ENCODE measurements at places on chromosomes 13 and 19.

GRCh38 chr19:4456843-4457653 is 546 bp downstream of the UBXN6 start:
- DNase-seq = peak; percentile 75

DNA sequence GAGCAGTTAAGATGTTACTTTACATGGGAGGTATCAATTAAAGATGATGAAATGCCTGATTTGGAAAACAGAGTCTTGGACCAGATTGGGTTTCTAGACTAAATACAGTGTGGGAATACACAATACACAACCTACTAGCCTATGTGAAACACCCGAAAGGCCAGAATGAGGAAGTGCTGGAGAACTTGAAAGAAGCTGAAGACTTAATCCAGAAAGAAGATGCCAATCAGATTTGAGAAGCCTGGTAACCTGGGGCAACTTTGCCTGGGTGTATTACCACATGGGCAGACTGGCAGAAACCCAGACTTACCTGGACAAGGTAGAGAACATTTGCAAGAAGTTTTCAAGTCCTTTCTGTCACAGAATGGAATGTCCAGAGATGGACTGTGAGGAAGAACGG is 43.2 kb downstream of the N4BP2L1 start:
- DNase-seq = no peak

GRCh38 chr19:29217616-29218015 is 4.7 kb upstream of the UQCRFS1 start:
- DNase-seq = no peak

DNA sequence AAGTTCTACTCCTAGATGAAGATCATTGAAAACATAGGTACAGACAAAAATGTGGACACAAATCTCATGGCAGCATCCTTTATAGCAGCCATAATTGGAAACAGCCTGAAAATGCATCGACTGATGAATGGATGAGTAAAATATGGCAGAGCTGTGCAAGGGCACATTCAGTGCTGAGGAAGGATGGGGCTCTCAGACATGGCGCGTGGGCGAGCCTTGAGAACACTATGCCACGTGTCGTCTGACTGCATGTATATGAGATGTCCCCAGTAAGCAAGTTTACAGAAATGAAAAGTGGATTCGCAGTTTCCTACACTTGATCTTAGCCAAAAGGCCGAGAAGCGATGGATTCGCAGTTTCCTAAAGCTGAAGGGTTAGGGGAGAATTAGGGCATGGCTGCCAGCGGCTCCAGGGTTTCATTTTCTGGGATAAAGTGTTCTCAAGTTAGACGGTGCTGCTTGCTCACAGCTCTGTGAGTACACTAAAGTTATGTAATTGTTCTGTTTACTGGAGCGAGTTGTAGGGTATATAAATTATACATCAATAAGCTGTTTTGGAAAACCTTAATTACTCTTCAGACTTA is 78.0 kb downstream of the RAB20 start:
- no peak for DNase-seq

GRCh38 chr19:31349160-31349881 is at the start of gene TSHZ3:
TSHZ3 (minus strand) TSS chr19:31349436; CDS start chr19:31349219, 217 bp downstream.
- DNase-seq = peak; percentile 70

DNA sequence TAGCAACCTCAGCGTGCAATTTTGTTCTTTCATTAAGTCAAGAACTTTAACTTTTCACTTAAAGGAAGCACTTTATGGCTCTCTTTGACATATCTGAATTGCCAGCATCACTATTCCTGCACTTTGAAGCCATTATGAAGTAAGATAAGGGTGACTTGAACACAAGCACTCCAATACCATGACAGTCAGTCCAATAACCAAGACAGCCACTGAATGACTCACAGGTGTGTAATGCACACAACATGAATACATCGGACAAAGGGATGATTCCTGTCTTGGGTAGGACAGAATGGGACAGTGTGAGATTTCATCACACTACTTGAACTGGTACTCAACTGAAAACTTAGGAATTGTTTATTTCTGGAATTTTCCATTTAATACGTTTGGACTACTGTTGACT is 233.7 kb upstream of the IPO5 start:
- no peak for DNase-seq

DNA sequence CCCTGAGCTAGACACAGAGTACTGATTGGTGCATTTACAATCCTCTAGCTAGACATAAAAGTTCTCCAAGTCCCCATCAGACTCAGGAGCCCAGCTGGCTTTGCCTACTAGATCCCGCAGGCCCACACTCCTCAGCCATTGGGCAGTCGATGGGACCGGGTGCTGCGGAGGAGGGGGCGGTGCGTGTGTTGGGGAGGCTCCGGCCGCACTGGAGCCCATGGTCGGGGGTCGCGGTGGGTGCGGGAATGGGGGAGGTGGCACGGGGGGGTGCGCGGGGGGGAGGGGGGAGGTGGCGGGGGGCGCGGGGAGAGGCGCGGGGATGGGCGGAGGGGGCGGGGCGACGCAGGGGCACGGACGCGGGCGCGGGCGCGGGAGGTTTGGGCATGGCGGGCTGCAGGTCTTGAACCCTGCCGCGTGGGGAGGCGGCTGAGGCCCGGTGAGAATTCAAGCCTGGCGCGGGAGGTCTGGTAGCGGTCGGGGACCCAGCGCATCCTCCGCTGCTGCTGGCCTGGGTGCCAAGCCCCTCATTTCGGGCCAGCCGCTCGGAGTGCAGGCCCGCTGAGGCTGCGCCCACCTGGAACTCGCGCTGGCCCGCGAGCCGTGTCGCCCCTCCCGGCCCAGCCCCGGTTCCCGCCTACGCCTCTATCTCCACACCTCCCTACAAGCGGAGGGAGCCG is 674.1 kb downstream of the SLITRK5 start:
- no peak for DNase-seq

DNA sequence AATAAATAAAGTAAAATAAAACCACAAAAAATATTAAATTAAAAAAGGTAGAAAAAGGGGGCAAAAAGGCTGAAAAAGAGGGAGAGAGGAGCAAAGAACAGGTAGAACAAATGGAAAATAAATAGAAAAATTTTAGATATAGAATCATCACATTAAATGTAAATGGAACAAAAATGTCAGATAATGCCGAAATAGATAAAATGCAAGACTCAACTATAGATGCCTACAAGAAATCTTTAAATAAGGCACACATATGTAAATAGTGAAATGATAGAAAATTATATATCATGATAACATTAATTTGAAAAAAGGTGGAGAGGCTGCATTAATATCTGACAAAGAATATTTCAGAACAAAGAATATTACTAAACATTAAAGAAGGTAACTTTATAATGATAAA is 477.1 kb upstream of the SPRY2 start:
- DNase-seq = no peak

DNA sequence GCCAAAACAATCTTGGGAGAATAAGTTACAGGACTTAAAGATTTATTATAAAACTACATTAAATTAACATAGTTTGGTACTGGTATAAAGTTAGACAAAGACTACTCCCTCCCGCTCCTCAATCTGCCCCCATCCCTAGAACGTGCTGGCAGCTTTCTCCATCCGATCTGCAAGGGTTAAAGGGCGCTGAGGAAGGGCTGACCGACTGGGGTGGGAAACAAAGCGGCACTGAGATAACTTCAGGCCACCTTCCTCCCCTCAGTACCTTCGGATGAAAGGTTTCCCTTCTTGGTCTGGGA is 790 bp upstream of the SUGT1 start:
- DNase-seq = no peak

- DNase-seq = no peak
These were observed 49.9 kb downstream of the KCTD12 start for GRCh38 chr13:76836311-76836710.

DNA sequence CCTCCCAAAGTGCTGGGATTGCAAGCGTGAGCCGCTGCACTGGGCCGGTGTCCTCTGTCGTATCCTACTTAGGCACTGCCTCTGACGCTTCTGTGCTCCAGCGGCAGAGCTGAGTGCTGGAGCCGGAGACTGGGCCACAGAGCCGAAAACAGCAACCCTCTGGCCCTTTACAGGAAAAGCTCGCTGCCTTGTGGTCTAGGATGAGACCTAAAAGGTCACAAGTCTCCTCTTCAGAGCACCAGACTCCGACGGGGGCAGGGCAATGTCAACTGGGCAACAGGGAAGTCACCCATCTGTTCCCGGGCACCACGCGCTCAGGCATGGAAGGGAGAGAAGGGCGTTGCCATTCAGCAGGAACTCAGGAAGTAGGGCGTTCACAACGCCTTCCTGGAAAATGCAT is 91.7 kb downstream of the GADD45B start:
- DNase-seq = no peak

DNA sequence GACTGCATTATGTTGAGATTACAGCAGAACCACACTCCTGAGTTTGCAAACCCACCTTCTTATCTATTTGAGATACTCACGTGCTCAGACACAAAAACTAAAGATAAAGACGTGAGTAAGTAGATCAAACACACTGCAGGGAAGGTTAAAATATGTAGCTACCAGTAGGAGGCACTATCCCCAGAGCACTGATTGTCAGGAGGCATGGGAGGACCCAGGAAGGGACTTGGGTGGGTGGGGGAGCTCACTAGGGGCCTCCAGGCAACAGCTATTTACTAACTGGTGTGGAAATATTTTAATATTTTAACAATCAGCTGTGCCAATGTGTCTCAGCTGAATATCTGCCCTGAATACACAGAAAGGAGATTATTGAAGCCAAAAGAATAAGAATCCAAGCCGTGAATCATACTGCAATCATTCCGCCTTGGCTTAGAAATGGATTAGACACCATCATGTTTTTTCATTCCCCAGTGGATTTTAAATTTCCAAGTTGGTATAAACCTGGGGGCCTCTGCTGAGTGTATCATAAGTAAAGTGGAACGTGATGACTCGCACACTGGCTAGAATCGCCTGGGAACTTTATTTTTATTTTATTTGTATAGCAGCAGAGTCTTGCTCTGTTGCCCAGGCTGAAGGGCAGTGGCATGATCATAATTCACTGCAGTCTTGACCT is 73.2 kb upstream of the CACNA1A start:
- DNase-seq = no peak

GRCh38 chr19:47608969-47609905 is at the start of gene BICRA:
BICRA (plus strand) TSS chr19:47609134; CDS start chr19:47673575, 64,441 bp downstream.
- peak; percentile 72 for DNase-seq

- DNase-seq = no peak
These were observed 5.8 kb downstream of the PPFIA3 start for GRCh38 chr19:49125025-49125731.

DNA sequence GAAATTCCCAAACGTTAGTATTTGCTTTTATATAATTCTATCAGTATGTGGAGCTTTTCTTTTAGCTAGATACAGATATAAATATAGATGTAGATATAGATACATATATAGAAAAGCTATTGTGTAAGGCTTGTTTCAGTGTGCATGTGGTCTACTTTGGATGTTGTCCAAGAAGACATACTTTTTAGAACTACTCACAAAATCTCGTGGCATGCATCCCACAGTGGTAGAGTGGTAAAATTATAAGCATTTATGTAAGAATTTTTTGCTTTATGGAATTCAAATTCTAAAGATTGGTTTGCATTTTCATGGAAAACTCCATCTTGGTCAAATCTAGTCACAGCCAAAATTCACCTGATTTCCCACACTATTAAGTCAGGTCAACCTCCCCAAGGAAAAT is 880.4 kb downstream of the EFNB2 start:
- DNase-seq = no peak

DNA sequence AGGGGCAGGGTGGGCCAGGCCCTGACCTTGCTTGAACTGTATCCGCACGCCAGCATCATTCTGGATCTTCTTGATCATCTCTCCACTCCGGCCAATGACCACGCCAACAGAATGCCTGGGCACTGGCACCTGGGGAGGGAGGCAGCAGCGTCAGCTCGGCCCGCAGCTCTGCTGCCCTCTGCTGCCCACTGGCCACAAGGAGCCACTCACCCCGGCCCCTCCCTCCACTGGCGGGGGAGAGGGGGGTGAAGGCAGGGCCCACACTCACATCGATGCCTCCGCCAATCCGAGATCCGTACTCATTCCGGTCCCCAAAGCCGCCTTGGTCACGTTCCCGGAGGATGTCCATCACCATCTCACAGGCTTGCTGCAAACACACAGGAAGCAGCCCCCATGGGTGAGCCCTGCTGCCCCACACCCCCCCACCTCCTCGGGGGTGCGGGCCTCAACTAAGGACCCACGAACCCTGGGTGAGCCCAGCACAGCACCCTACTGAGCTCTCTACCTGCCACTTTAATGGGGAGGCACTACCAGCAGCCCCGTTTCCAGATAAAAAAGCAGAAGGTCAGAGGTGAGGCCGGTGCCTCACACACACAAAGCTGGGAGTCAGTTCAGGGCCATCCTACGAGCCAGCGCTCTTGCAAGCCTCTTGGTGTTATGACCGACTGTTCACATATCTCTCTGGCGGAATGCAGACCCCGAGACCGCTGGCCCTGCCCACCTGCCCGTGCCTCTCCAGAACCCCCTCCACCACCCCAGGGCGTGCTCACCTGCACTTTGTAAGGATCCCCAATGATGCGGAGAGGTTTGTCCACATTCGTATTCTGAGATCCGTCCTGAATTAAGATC is 6.7 kb downstream of the KHSRP start:
- DNase-seq = peak; percentile 80

- no peak for DNase-seq
These were observed 5.0 kb upstream of the ZIC5 start for GRCh38 chr13:99976575-99976974.

DNA sequence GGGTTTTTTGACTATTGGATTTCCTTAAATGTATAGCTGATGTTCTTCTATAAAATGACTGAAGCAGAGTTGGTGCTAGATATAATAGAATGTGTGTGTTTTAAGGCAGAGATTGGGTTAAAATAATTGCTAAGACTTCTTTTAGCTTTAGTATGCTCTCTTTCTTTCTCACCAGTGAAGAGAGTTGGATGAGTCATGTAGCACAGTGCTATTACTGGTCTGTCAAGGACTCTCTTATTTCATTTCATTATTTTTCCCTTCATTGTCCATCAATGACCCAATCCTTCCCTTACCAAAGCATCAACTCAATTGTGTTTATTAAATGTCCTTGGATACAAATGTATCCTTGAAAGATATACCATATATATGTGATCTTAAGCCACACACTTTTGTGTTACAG is 268.9 kb downstream of the IRS2 start:
- no peak for DNase-seq

DNA sequence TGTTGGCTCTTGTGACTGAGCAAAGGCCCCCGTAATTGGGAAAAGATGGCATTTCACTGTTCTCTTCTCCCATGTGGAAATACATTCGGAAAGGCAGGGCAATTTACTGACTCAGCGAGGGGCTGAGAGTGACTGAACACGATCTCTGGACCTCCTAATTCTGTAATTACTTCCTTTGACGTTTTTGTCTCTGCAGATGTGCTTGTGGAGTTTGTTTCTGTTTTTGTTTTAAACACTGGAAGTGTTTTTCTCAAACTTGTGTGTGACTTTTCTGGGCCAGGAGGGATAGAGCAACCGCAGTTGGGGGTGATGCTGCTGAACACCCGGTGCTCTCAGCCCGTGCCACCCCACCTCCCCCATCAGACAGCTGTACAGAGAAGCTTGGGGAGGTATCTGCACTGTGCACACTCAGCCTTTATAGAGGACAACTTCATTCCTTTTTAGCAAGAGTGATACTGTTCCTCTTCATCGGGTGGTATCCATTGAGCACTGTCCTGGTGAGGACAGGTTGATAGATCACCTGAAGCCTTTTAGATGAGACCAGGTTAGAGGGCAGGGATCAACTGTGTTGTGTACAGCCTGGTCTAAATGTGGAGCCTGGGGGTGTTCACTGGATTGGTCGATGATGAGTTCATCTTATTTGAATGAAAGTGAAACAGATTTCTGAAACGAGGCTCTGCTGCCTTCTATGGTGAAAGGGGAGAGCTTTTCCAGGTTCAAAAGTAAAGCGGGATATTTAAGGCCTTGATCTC is 117.4 kb downstream of the ESD start:
- no peak for DNase-seq

- DNase-seq = peak; percentile 70
These were observed 712 bp downstream of the BBC3 start for GRCh38 chr19:47230054-47230920.

GRCh38 chr13:52737965-52738364 is 1.7 kb downstream of the CNMD start:
- peak; percentile 35 for DNase-seq

Measured in frontal cortex (tissue), 4 donors.